ENCODE measurements at places on chromosomes 1 and 21.
A peak's percentile ranks its signal among the peaks of the same experiment; 100 is the strongest.

- no peak for DNase-seq
Observed at GRCh38 chr1:246815693-246816270, 91.6 kb downstream of the SCCPDH start.

DNA sequence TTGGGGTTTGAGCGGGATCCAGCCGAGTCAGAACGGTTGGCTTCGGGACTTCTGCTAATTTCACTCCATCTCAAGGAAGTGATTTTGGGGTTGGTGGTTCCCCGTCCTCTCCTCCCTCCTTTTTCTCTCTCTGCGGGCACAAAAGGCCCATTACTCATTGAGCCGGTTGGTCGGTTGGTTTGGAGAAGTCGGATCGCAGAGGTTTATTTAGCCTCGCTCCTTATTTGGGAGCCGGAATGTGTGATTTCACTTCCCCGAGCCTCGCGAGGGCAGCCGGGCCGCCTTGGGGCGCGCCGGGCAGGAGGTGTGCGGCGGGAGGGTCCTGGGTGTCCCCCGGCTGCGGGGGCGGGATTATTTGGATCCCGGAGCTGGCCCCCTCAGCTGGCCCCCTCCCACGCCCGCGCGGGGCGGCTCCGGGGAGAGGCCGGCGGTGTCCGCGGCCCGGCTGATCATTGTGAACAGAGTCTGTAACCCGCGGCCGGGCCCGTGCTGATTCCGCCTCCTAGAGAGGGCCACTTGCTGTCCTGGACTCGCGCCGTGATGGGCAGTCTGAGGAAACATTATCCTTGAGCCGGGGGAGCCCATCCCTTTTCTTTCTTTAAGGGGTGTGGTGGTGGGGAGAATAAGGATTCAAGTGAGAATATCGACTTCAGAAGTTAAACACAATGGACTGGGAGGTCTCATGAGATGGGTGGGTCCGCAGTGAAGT is 1.2 kb downstream of the MAPKAPK2 start:
- DNase-seq, result peak; percentile 34

GRCh38 chr1:77424236-77424635 is 142.4 kb downstream of the AK5 start:
- no peak for DNase-seq

DNA sequence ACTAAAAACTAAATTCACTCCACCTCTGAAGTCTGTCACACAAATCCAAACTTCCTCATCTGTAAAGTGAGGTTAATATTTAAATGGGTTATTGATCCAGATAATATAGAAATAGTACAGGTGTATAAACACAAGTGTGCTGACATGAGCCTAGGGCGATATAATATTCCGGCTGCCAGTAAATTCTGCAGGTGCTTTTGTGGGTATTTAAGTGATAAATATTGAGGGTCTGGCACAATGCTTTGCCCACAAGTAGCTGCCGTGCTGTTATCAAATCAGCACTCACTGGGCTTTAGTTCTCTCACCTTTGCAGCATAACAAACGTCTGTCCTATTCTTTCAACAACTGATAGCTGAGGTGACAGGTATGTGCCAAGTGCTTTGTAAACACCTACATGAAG is 7.6 kb downstream of the PABPC4 start:
- DNase-seq, result no peak

GRCh38 chr1:179871940-179872339 is 5.7 kb downstream of the TOR1AIP2 start:
- no peak for DNase-seq

GRCh38 chr21:37155186-37155585 is 82.1 kb downstream of the TTC3 start:
- DNase-seq, result no peak

DNA sequence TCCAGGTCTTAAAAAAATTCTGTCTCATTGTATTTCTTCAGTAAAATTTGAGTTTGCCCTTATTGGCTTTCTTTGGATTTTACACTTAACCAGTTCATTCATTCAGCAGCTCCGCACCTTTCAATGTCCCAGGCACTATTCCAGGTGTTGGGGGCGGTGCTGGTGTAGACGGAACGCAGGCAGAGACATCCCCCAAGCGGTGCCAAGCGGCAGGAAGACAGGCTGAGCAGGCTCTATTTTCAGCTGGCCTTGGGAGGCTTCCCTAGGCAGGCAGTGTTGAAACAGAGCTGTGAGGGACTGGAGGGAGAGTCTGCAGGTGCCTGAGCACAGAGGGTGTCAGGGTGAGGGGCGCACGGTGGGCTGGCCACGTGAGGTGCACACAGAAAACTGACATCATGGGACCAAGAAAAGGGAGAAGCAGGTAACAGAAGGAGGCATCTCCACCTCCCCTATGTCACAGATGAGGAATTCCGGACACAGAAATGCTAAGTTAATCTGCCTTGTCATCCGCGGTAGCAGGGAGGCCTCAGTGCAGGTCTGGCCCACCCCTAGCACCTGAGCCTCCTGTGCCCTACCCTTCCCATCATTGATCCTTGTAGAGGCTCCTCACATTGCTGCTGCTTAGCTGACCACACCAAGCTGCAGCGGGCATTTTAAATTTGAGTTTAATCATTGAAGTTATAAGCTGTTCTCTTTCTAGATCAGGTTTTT is 40.8 kb downstream of the SLC37A1 start:
- DNase-seq, result no peak

GRCh38 chr1:67614511-67614934 is 70.5 kb upstream of the GADD45A start:
- no peak for DNase-seq

GRCh38 chr1:202588503-202589189 is 121.6 kb downstream of the SYT2 start:
- no peak for DNase-seq

All from CD4-positive, alpha-beta T cell treated with Interleukin-6 at 100 ng/mL for 8 hours (primary cell).